ENCODE measurements at places on chromosomes 12 and 14.
A peak's percentile ranks its signal among the peaks of the same experiment; 100 is the strongest.

- DNase-seq, result no peak
These were observed 17.8 kb downstream of the RASSF8 start for GRCh38 chr12:25976289-25976688.

- no peak for DNase-seq
These were observed 25.7 kb downstream of the WDR89 start for GRCh38 chr14:63616015-63616414.

DNA sequence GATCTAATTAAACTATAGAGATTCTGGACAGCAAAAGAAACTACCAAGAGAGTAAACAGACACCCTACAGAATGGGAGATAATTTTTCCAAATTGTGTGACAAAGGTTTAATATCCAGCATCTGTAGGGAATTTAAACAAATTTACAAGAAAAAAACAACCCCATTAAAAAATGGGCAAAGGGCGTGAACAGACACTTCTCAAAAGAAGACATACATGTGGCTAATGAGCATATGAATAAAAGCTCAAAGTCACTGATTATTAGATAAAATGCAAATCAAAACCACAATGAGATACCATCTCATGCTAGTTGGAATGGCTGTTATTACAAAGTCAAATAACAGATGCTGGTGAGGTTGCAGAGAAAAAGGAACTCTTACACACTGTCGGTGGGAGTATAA, 293.9 kb downstream of the FBXL14 start:
- DNase-seq, result no peak

- DNase-seq, result no peak
These were observed 9.2 kb downstream of the ASCL4 start for GRCh38 chr12:107783406-107784376.

- no peak for DNase-seq
These were observed 229.7 kb upstream of the GARIN2 start for GRCh38 chr14:66959437-66960050.

GRCh38 chr12:2306735-2307134, 253.9 kb downstream of the CACNA1C start:
- DNase-seq, result no peak

GRCh38 chr14:51529736-51530135, 122.0 kb upstream of the FRMD6 start:
- DNase-seq, result no peak

GRCh38 chr12:76764856-76765255, 941 bp downstream of the ZDHHC17 start:
- no peak for DNase-seq

GRCh38 chr12:4483885-4484823, 38.5 kb upstream of the FGF6 start:
- no peak for DNase-seq

GRCh38 chr12:57487055-57487596, 742 bp upstream of the MARS1 start:
- no peak for DNase-seq

DNA sequence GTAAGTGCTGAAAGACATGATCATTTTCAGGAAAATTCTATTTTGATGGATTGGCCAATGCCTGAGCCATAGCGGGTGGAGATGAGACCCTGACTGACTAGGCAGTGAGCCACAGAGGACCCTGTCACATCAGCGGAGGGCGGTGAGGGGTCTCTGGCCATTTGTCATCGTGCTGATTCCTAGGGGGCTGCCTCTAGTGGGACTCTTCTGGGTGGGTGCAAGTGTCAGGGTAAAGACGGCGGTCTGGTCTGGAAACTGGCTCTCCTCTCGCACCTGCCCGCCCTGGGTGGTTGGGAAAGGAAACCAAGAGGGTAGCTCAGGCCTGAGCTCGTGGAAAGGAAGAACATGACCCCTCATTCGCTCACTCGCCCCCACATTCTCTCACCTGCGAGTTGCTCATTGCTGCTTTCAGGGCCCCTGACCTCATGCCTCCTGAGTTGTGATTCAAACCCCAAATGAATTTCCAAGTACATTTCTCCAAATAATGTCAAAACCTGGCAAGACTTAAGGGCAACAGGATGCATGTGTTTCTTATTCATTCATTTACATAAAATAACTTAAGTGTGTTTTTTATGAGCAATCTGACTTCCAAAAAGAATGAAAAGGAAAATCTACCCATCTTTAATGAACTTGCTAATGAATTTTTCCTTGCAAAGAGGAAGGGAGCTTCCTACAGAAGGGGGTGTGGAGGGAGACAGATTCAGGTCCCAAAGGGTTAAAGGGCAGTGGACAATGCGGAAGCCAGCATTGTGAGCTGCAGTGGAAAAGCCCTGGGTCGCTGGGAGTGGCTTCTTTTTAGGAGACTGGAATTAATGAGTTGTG, 12.8 kb downstream of the MEG3 start:
- no peak for DNase-seq

DNA sequence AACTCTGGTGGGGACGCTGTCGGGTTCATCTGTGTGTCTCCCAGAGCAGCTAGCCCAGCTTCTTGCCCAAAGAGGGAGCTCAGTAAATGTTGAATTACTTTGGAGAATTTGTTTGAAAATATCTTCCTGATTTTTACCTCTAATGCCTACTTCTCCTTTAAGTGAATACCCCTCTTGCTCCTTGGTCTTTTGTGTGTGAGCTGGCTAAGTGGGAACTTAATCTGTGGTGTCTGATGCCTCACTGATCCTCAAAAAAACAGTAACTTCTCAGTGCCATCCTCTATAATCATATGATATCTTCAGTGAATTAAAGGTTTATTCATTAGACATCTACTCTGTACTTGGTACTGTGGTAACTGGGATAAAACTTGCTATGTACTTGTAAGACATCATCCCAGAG, 7.7 kb upstream of the PSMA6 start:
- no peak for DNase-seq

GRCh38 chr12:82069931-82070514, 288.2 kb downstream of the CCDC59 start:
- DNase-seq, result no peak

GRCh38 chr14:76780875-76781647, 19.8 kb downstream of the VASH1 start:
- peak; percentile 41 for DNase-seq

- DNase-seq, result peak; percentile 73
These were observed 100.5 kb downstream of the LRRC74A start for GRCh38 chr14:76926521-76927251.

DNA sequence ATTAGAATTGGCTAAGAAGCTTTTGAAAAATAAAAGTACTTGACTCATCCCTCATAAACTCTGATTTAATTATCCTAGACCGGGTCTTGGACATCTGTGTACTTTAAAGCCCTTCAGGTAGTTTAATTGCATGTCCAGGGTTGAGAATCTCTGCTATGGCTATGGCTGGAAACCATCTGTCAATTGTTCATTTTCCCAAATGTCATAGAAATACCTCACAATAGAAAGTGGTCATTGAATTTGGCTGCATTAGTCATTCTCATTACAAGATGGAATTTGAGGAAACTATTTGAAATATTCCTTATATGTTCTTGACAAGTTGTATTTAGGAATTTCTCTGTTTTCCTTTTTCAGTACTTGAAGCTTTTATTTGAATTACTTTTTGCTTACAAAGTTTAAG, 111.3 kb downstream of the TSHR start:
- DNase-seq, result no peak

DNA sequence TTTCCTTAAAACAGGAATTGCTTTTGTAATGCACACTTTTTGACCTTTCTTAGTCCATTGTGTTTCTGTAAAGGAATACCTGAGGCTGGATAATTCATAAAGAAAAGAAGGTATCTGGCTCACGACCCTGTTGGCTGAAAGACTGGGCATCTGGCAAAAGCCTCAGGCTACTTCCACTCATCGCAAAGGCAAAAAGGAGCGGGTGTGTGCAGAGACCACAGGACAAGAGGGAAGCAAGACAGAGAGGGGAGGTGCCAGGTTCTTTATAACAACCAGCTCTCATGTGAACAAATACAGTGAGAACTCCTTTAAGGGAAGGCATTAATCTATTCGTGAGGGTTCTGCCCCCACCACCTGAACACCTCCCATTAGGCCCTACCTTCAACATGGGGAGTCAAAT, 182.1 kb downstream of the C12orf50 start:
- no peak for DNase-seq

- no peak for DNase-seq
These were observed 85.6 kb downstream of the CCDC92 start for GRCh38 chr12:123886931-123887582.

DNA sequence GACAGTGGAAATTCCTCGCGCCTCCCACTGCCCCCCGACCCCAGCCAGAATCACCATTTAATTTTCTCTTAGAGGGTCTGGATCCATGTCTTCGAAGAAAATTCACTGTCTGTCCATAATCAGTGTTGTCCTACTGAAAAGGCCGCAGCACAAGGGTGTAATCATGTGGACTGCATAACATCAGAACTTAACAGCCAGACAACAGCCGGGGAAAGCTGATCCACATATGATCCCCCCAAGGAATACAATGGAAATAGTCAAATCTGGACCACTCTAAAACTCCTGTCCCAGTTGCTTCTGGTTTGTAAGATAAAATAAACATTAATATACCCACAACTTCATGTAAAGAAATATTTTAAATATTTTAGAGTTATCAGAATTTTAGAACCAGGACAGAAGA, 177.5 kb downstream of the SSPN start:
- DNase-seq, result no peak

- DNase-seq, result no peak
These were observed 187.5 kb downstream of the RBM19 start for GRCh38 chr12:113778432-113779132.

DNA sequence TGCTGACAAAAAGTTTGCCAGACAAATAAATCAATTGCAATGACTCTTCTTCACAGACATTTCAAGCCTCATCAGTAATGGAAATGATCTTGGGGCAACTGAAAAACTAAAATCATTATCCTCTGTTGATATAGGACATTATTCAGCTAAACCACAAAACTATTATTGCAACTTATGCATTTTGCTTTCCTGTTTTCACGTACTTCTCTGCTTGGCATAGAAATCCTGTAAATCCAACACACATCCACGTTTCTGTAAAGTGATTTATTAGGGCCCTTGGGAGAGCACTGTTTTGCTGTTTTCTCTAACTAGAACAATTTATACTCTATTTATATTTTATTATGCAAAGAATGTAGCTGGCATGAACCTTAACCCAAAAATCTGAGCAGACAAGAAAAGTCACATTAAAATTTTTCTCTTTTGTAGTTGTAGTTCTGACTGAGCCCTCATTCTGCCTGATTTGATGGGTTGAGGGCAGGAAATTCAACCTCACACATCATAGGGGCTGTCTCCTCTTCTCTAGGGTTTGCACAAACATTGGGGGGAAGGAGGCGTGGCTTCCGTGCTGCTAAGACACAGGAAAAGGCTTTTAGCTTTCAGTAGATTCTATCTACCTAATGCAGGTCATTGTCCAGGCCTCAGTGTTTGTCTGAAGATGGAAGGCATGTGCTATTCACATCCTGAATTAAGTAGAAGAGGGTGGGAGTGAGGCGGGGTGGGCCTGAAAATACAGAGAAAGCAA, 11.5 kb upstream of the NUP107 start:
- DNase-seq, result peak; percentile 53

- no peak for DNase-seq
These were observed 469.5 kb downstream of the VRK1 start for GRCh38 chr14:97266653-97267052.

GRCh38 chr14:33631441-33631840, 319.4 kb downstream of the EGLN3 start:
- no peak for DNase-seq

DNA sequence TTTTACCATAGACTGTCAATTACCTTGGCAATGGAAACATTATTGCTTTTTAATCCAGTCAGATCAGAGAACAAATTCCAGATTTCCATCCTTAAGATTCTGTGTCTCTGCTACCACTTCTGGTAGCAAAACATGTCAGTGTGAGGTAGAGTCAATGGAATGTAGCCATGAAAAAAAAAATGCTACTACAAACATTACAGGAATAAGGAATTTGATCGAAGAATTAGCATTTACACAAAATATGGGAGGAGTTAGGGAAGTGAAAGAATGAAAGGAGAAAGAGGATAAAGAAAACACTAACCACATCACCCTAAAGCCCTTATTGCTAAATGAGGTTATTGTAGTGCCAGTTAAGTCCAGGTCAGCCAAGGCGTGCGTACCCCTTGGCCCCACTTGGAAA, 9.2 kb downstream of the MED21 start:
- no peak for DNase-seq

- no peak for DNase-seq
These were observed 25.2 kb downstream of the ZC3H14 start for GRCh38 chr14:88588081-88588480.

- no peak for DNase-seq
These were observed 80.9 kb downstream of the SLC41A2 start for GRCh38 chr12:104877103-104877705.

DNA sequence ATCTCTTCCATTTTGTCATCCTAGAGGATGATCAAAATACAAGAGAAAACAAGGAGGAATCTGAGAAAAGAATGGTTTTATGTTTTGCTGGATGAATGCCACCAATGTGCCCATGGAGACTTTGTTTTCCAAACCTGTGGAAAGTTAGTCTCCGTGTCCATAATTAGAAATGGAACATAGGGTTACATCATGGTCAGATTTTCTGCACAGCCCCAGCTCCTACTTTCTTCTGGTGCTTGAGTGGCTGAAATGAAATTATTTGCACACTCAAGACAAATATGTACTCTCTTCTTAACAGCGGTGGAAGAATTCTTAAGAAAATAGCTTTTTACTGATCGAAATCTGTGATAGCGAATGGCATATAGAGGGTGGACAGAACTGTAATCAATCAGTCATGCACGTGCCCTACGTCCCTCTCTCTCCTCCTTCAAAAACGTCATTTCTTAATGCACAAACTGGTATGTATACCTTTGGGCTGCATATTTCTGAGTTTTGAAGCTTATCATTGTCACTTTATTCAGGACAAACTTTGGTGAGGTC, 825.2 kb downstream of the AACS start:
- DNase-seq, result no peak

- no peak for DNase-seq
These were observed 67.7 kb downstream of the EPS8 start for GRCh38 chr12:15721316-15722115.

DNA sequence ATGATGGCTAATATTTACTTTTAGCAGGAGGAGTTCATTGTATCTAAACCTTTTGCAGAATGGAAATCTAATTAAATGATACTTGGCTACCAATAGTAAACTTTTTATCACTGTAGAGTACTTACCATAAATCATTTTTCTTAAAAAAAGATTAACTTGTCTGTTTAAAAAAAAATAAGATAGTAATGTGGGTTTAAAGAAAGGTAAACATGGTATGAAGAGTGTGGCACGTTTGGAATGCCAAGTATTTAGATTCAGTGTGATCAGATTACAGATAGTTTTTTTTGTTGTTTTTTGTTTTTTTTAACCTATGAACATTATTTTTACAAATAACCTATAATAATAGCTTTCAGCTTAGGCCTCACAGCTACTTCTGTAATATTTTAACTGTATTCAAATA, 25.8 kb downstream of the KTN1 start:
- DNase-seq, result no peak

GRCh38 chr12:95037906-95038305, 34.4 kb upstream of the NDUFA12 start:
- DNase-seq, result no peak

GRCh38 chr14:53947094-53947445, 9.6 kb downstream of the BMP4 start:
- no peak for DNase-seq

All from left cardiac atrium (tissue), 4 donors.